ENCODE measurements at places on chromosomes 16 and 17. TPM values are rescaled to one million over a fixed set of nuclear protein-coding genes. Genes with fewer than 3 reads are reported as not detected.

The RNU2-1 gene
- 3,016 TPM for total RNA-seq

The ADPRM gene
- 4.6 TPM for total RNA-seq

The VASN gene
- 5.1 TPM for total RNA-seq

The SCIMP gene
- 7.5 TPM for total RNA-seq

GRCh38 chr17:81419319-81419885 lies 24.1 kb downstream of the BAHCC1 start:
- H3K4me1 ChIP-seq = peaks cover 73% of the 10 kb centered on the region
- DNase-seq = peak; percentile 95
- H3K27ac ChIP-seq = peak overlapping the region; percentile 92
- no peaks in the 10 kb centered on the region for H3K36me3 ChIP-seq

GRCh38 chr17:73694491-73694890 lies 50.2 kb upstream of the SDK2 start:
- no peak overlapping the region for H3K27ac ChIP-seq
- no peak overlapping the region for H3K4me3 ChIP-seq
- H3K36me3 ChIP-seq = no peaks in the 10 kb centered on the region
- no peaks in the 10 kb centered on the region for H3K4me1 ChIP-seq
- H3K27me3 ChIP-seq = no peaks in the 10 kb centered on the region

- no peak overlapping the region for H3K4me3 ChIP-seq
- H3K27me3 ChIP-seq = no peaks in the 10 kb centered on the region
- DNase-seq = no peak
- peak overlapping the region; percentile 66 for H3K27ac ChIP-seq
- H3K4me1 ChIP-seq = peaks cover 32% of the 10 kb centered on the region
- H3K36me3 ChIP-seq = no peaks in the 10 kb centered on the region
These were observed 8.6 kb downstream of the SGCA start for GRCh38 chr17:50174444-50174843.

DNA sequence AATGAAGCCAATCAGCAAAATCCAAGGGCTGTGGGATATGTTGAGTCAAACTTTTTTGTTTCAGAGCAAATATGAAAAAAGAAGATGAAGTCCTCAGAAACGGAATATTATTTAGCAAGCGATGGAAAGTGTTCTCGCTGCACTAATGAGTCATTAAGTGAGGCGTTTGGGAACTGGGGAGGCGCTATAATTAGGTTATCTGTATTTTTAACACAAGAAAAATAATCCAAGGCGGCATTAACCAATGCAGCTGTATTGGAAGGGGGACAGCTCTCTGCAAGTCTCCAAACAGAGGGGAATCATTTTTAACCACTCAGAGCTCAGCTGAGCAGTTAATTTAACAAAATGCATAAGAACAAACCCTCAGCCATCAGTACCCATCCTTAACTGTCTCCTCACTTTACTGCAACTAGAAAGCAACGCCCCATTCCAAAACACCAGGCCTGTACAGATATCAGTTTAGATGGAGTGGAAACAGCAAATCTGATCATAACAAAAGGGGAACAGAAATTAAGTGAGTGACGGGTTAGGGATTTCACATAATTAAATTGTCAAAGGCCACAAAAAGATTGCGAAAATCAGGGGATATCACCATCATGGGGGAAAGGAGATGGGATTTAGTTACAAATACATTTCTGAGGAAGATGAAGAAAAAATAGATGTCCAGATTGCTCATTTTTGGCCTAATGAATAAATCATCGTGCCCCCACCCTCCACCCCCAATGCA lies 211.0 kb upstream of the TOX3 start:
- no peaks in the 10 kb centered on the region for H3K36me3 ChIP-seq
- H3K4me1 ChIP-seq = no peaks in the 10 kb centered on the region
- H3K4me3 ChIP-seq = no peak overlapping the region
- no peak for DNase-seq

DNA sequence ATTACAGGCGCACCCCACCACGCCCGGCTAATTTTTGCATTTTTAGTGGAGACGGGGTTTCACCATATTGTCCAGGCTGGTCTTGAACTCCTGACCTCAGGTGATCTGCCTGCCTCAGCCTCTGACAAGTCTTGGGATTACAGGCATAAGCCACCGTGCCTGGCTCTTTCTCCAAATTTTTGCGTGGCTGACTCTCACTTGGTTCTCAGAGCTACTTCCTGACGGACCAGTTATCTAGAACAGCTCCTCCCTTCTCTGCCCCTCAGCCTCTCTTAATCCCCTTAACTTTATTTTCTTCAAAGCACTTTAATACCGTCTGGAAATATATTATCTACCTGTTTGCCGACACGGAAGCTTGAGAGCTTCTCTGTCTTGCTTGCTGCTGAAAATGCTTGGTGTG lies 4.2 kb downstream of the YPEL2 start:
- H3K4me3 ChIP-seq = no peak overlapping the region
- no peaks in the 10 kb centered on the region for H3K27me3 ChIP-seq
- H3K4me1 ChIP-seq = peaks cover 81% of the 10 kb centered on the region
- H3K27ac ChIP-seq = peak overlapping the region; percentile 95

GRCh38 chr17:32007463-32008298 lies 498 bp downstream of the LRRC37B start:
- DNase-seq = no peak
- H3K27me3 ChIP-seq = no peaks in the 10 kb centered on the region
- H3K4me3 ChIP-seq = peak overlapping the region; percentile 75
- H3K27ac ChIP-seq = peak overlapping the region; percentile 83

DNA sequence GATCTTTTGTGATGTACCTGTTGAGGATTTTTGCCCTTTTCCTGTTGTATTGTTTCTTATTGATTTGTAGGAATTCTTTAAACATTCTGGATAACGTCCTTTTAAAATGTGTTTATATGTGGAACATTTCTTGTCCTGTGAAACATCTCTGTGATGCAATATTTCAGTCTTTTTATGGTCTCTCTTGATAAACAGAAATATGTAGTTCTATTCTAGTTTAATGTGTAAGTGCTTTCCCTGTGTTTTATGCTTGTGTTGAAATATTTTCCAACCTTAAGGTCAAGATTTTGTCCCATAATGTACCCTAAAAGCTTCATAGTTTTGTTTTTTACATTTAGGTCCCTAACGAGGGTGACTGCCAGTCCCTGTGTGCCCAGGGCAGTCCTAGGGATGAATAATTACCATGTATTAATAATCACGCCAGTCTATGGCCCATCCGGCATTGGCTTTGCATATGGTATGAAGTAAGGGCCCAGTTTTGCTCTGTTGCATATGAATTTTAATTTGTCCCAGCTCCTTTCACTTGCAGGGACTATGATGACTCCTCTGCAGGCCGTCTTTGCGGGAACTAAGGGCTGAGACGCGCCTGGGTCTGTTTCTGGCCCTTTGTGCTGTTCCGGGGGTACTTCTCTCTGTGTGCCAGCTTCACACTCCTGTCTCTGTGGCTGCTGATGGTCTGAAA lies 44.2 kb downstream of the RPTOR start:
- DNase-seq = no peak
- H3K27me3 ChIP-seq = no peaks in the 10 kb centered on the region
- H3K27ac ChIP-seq = no peak overlapping the region
- no peaks in the 10 kb centered on the region for H3K4me1 ChIP-seq

GRCh38 chr16:766820-767640 lies 6.5 kb downstream of the MSLN start:
- peaks cover 25% of the 10 kb centered on the region for H3K27me3 ChIP-seq
- DNase-seq = no peak
- H3K4me1 ChIP-seq = no peaks in the 10 kb centered on the region
- no peak overlapping the region for H3K27ac ChIP-seq

GRCh38 chr17:77322514-77323412 lies 182.0 kb downstream of the SEC14L1 start:
- DNase-seq = peak; percentile 79
- peaks cover 6% of the 10 kb centered on the region for H3K4me1 ChIP-seq
- no peaks in the 10 kb centered on the region for H3K27me3 ChIP-seq
- H3K4me3 ChIP-seq = peak overlapping the region; percentile 56

DNA sequence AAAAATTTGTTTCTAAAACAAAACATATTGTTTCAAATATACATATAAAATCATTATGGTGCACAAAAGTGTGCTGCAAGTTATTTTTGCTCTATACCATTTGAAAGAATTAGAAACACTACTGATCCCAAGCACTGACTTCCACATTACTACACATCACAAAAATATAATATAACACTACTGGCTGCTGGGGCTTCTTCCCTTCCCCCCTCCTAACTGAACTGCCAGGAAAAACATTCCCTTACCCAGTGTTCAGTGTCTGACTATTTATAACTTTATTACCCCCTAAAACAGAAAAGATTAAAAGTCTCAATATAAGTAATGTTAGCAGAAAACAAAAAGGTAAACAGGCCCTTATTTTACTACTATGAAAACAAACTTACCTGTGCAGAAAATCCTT lies 36.9 kb downstream of the GPATCH8 start:
- H3K36me3 ChIP-seq = peaks cover 3% of the 10 kb centered on the region
- H3K4me3 ChIP-seq = no peak overlapping the region
- H3K27me3 ChIP-seq = no peaks in the 10 kb centered on the region
- DNase-seq = no peak

DNA sequence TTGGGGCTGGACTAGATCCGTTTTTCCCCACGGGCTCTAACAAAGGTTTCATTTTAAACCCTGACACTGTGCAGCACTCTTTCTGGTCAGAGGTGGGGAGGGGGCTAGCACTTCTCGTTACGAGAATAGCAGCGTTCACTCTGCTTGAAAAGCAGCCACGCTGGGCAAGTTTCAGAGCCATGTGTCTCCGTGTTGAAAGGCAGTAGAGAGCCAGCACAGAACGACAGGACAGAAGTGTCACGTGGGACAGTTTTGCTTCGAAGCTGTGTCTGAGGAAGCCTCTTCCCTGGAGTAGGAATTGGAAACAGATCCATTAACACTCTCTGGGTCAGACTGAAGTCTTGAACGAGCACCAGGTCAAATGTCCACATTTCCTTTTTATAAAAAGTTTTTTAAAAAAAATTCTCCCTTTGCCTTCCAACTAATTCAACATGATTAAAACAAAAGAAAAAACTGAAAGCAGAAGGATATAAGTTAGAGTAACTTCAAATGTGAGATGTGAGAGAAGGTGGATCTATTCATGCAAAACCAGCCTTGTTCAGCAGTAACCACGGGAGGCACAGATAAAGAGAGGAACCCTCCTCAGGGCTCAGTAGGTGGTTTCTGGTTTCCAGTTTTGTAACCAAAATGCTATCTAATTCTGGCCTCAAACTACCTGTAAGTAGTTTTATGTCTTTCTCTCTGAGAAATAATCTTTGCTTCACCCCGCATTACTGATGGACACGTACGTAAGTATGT lies 65.0 kb downstream of the SMG6 start:
- peaks cover 24% of the 10 kb centered on the region for H3K4me1 ChIP-seq
- no peaks in the 10 kb centered on the region for H3K36me3 ChIP-seq
- DNase-seq = peak; percentile 47
- H3K27me3 ChIP-seq = no peaks in the 10 kb centered on the region
- peak overlapping the region; percentile 84 for H3K27ac ChIP-seq

- H3K36me3 ChIP-seq = no peaks in the 10 kb centered on the region
- H3K27me3 ChIP-seq = no peaks in the 10 kb centered on the region
- no peak for DNase-seq
- H3K27ac ChIP-seq = no peak overlapping the region
- no peaks in the 10 kb centered on the region for H3K4me1 ChIP-seq
These were observed 486.1 kb upstream of the SALL1 start for GRCh38 chr16:51636920-51637769.

DNA sequence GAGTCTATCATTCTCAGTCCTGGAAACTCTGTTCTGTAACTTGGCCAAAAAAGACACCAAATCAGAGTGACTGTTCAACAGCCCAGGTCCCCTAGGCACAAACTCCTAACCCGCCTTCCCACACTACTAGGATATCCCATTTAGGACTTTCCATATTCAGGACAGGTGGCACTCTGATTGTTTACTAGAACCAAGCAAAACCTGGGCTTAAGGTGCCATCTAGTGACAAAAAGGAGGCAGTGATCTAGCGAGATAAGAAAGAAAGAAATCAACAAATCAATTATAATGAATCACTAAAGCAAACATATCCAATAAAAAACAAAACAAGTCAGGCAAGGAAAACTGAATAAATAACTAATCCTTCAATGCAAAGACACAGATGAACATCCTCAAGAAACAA lies 203.9 kb downstream of the CEP112 start:
- H3K27me3 ChIP-seq = no peaks in the 10 kb centered on the region
- no peak for DNase-seq
- no peak overlapping the region for H3K27ac ChIP-seq
- no peaks in the 10 kb centered on the region for H3K36me3 ChIP-seq

DNA sequence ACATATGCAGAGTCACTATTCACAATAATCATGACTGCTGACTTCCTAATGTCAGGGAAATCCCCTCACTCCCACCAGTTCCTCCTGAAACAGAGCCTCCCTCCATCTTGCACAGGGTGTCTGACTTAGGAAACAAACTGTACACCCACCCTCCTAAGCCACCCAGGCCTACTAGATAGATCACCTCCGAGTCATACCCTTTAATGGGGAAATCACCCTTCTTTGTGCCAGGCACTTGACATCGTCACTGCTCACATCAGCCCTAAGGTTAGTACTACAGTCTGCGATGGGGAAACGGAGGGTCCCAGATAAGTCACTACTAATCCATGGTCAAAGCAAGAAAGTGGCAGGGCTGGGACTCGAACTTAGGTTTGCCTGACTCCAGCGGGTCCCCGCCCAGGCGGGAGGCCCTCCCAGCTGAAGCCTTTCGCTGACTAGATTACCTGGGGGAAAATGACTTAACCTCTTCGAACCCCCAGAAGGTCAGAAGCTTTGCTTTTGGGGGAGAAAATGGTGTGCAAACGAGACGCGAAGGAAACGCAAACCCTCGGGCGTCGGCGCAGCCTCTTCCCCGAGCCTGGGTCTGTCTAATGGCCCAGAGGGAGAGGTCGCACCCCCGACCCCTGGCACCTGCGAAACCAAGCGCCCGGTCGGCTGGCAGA lies 3.4 kb upstream of the MLLT6 start:
- no peaks in the 10 kb centered on the region for H3K36me3 ChIP-seq
- peaks cover 11% of the 10 kb centered on the region for H3K4me1 ChIP-seq

GRCh38 chr17:60601447-60602384 lies 1.7 kb downstream of the PPM1D start:
- no peaks in the 10 kb centered on the region for H3K36me3 ChIP-seq
- H3K4me1 ChIP-seq = peaks cover 5% of the 10 kb centered on the region
- H3K4me3 ChIP-seq = peak overlapping the region; percentile 93
- H3K27ac ChIP-seq = peak overlapping the region; percentile 98

Data from heart left ventricle (tissue), 16 donors.